ENCODE measurements at places on chromosomes 2 and 18.

GRCh38 chr2:148165975-148166374 is 145.1 kb downstream of the MBD5 start:
- DNase-seq, result no peak

- DNase-seq, result no peak
These were observed 227.0 kb upstream of the SMAD7 start for GRCh38 chr18:49177812-49178211.

DNA sequence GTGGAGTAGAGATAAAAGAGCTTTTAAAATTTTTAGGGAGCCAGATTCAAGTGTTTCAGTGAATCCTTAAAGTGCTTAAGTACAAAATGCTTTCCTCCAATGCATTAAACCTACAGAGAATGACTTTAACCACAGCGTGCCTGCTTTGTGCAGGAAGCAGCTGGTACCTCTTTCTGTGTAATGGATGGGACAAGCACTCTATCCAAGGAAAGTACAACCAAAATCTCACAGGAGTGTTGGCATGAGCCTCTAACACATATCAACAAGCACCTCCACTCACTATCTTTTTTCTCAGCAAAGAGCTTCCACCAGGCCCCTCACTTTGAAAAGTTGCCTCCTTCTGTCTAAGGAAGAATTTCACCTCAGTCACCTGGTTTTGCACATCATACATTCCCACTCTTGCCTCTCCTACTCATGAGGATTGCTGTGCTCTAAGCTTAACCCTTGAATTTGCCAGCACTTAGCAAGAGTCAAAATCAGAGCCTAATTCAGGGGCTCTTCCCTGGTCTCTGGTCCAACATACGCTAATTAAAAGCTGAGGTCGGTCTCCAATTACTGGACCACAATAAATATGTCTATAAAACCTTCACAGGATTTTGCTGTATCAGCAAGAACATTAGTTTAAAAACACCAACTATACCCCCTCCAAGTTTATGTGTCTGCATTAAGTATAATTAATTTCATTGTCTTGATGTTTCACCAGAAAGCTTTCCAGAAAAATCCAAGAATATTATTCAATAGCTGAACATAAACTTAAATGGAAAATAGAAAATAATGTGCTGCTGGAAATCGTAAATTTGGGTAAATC is 68.9 kb downstream of the ZNF521 start:
- DNase-seq, result no peak

DNA sequence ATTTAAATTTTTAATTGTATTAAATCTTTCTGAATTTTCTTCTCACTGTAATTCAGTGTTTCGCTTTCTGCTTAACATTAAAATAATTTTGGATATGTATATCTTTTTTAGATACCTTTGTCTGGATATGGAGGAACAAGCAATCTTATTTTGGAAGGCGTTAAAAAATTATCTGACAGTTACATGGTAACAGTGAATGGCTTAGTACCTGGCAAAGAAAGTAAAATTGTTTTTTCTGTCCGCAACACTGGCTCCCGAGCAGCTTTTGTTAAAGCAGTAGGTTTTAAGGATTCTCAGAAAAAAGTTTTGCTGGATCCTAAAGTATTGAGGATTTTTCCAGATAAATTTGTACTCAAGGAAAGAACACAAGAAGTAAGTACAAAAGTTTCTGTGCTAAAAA is 95.7 kb downstream of the CEP192 start:
- no peak for DNase-seq

- no peak for DNase-seq
These were observed 48.3 kb downstream of the TRIB2 start for GRCh38 chr2:12764849-12765605.

- DNase-seq, result peak; percentile 55
These were observed 197.3 kb upstream of the TWIST2 start for GRCh38 chr2:238650536-238650935.

GRCh38 chr2:229955663-229956062 is 33.4 kb downstream of the FBXO36 start:
- DNase-seq, result no peak

GRCh38 chr2:56167616-56168562 is 15.9 kb upstream of the CCDC85A start:
- DNase-seq, result no peak

- DNase-seq, result no peak
These were observed 49.8 kb upstream of the TNP1 start for GRCh38 chr2:216909541-216910210.

DNA sequence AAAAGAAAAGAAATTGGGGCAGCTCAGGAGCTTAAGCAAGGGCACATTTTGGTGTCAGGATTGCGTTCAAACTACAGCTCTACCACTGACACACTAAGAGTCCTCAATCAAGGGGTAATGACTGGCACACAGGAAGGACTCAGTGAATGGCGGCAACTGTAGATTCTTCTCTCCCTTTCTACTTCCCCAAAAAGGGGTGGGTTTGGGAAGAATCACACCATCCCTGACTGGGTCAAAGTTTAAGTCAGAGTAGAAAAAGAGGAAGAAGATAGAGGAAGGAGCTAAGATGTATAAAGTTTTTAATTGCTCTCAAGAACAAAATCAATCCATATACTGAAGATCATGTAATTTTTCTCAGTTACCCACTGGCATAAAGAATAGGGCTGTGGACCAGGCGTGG is 2.6 kb downstream of the NLRC4 start:
- no peak for DNase-seq

- DNase-seq, result no peak
These were observed 444.4 kb downstream of the NCKAP5 start for GRCh38 chr2:133123904-133124303.

- DNase-seq, result peak; percentile 5
These were observed 22.4 kb downstream of the COLEC11 start for GRCh38 chr2:3617198-3617890.

DNA sequence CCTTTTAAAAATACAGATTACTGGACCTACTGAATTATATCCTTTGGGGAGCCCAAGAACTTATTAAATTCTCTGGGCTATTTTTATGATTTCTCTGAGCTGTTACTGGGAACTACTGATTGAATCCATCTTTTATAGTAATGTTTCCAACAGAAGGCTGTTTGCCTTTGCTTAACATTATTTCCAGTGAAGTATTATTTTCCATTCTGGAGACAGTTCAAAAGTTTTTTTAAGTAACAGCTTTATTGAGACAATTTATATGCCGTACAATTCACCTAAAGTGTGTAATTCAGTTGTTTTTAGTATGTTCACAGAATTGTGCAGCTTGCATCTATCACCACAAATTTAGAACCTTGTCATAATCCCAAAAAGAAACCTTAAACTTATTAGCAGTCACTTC is 100.6 kb downstream of the BABAM2 start:
- no peak for DNase-seq

- DNase-seq, result no peak
These were observed 5.8 kb downstream of the DLX2 start for GRCh38 chr2:172096626-172097547.

DNA sequence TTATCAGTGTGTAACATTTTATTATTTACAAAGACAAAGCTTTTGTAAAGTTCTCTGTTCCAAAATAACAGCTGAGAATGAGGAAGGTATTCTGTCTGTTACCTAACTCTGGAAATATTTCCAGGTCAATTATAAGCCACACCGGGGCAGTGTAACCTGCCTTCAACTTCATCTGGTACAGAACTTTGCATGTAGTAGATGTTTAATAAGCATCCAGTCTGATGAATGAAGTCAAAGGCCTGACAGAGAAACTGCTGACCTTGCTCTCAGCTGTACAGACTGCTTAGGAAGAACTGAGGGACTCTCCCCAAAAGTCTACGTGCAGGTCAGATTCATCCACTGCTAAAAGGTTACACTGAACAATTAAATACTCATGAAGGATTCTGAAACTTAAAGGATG is 43.3 kb downstream of the WDFY1 start:
- DNase-seq, result no peak

GRCh38 chr2:11858883-11859282 is 112.5 kb downstream of the LPIN1 start:
- no peak for DNase-seq

- DNase-seq, result no peak
These were observed 117.6 kb downstream of the METTL8 start for GRCh38 chr2:171316220-171316619.

DNA sequence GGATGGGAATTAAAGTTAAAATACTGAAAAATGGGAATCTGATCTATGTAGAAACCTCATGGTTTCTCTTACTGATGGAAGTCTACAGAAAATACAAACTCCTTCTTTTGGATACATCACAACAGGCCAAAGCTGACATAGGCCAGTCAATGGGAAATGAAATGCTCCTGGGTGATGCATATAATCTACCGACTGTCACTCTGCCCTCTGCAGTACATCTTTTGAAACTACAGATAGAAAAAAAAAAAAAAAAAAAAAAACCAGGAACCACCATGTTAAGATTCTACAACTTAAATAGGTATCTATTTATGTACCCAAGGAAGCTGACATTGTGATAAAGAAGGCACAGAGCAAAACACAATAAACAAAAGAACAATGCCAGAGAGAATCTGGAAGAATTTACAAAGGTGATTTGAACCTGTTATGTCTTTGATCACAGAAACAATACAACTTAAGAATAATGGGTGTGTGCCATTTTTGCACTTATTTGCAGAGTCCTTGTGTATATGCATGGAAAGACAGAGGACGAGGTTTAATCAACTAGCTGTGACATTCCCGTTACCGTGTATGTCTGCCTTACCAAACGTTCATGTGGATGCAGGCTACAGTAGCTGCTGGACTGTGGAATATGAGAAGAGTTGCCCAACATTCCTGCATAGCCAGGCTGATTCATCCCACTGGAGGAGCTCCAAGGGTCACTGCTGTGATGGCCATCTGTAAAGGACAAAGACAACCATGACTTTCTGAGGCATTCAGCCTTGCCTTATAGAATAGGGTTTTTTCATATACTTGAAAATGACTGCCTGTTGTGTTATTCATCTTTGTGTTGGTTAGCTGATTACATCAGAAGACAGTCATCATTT is 312.7 kb downstream of the TCF4 start:
- peak; percentile 58 for DNase-seq

- no peak for DNase-seq
These were observed 21.3 kb downstream of the ADAM23 start for GRCh38 chr2:206464597-206464996.

- no peak for DNase-seq
These were observed 3.5 kb upstream of the KCNE4 start for GRCh38 chr2:223048519-223048918.

- DNase-seq, result no peak
These were observed 6.5 kb downstream of the CNDP1 start for GRCh38 chr18:74540652-74541421.

GRCh38 chr2:8851811-8852560 is 14.6 kb upstream of the KIDINS220 start:
- no peak for DNase-seq

DNA sequence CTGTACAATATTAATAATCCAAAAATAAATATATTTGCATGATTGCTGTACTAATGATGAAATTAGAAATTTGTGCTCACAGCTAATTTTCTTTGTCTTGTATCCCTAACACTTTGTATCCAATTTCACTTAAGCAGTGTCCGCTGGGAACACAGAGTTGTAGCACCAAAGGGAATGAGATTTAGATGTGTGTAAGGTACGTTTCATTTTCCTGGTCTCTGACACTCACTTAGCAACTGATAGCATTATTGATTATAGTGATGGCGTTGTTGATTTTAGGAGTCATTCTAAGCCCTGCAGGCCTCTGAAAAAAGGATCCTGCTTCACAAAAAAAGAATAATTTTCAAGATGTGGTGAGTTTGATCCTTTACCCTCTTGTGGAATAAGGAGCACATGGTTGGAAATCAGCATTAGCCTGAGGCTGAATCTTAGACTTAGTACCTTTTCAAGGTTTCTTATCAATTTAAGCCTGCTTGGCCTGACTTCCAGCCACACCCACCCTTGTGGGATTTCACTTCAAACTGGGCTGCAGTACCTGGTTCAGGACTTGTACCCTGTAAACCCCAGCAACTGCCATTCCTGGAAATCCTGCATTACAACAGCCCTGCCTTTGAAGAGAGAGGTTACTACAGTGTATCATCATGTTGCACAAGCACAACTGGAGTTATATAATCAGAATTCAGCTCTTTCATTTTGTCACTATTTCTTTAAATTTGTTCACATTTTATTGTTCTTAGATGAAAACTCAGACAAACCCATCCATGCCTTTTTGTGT is 116.2 kb downstream of the RND3 start:
- no peak for DNase-seq

- DNase-seq, result no peak
These were observed 796.6 kb downstream of the ERBB4 start for GRCh38 chr2:211741966-211742365.

GRCh38 chr2:74576211-74576862 is 21.8 kb downstream of the DOK1 start:
- no peak for DNase-seq

DNA sequence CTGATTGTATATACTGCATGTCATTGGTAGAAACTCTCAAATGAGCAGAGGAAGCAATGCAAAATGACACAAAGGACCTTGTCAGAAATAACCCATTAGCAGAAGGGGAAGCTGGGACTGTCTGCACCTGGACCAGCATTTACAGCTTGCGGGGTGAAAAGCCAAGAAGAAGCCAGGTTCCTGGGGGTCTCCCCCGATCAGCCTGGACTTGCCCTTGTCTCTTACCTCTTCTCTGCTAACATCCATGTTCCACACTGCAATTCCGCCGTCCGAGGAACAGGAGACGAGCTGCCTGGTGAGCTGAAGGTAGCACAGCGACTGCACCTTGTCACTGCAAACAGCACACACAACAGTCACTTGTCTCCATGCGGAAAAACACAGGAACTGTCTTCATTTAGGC is 51.1 kb downstream of the WDFY1 start:
- DNase-seq, result no peak

- DNase-seq, result no peak
These were observed 803.1 kb upstream of the RAB6C start for GRCh38 chr2:129176375-129176774.

DNA sequence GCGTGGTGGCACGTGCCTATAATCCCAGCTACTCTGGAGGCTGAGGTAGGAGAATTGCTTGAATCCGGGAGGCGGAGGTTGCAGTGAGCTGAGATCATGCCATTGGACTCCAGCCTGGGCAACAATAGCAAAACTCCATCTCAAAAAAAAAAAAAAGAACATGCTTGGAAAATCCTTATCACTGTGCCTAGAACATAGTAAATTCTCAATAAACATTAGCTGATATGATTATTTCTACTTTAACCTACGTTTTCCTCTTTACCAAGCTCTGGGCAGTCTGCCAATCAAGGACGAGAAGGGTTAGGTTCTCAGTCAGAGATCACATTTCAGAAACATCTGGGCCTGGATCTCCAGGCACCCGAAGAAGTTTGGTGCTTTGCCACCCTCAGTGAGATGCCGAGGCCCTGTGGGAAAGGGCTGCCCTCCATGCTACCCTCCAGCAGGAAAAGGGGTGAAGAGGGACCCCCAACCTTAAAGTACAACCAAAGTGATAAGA is 107.7 kb downstream of the BCL11A start:
- DNase-seq, result no peak
